Activated T-helper 17 cell treated with anti-CD3 and anti-CD28 coated beads, Interleukin-2, amount 50 U/mL, for 72 hours (primary cell): ENCODE measurements at places on chromosomes 1 and 21.

GRCh38 chr21:29504751-29505321 lies 206.1 kb downstream of the BACH1 start:
- ATAC-seq, result no peak

GRCh38 chr1:58566339-58566738 lies 10.7 kb downstream of the TACSTD2 start:
- no peak for ATAC-seq

- no peak for ATAC-seq
Observed at GRCh38 chr1:150836129-150836773, 28.2 kb upstream of the CTSK start.

- ATAC-seq, result peak; percentile 18
Observed at GRCh38 chr1:245656189-245656717, 501.5 kb downstream of the KIF26B start.

DNA sequence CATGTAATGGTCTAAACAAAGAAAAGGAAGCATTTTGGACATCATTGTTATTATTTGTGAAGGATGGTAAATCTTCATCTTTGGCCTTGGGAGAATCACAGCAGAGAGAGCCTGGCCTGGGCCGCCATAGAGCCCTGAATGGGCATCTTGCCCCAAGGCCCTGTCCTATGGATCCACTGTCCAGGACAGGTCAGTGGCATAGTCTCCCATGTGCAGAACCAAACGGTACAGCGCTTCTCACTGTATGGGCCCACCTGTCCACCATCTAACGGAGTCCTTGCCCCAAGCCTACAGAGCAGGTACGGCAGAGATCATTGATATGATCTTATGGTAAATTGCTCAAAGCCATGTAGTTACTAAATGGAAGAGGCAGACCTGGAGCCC lies 185.7 kb downstream of the FOXD2 start:
- no peak for ATAC-seq

DNA sequence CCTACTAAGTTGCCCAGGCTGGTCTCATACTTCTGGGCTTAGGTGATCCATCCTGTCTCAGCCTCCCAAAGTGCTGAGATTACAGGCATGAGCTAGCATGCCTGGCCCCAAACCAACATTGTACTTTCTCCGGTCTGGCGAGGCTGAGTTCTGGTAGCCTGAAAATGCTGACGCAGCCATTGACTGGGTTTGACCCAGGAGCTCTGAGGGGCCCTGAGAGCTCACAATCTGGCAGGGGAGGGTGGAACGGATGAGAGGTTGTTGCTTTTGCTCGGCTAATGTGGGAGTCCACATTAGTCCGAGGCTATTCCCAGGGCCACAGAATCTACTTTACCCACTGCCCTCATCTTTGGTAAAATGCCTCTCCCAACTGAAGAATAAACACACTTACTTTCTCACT lies 35.1 kb upstream of the PARP1 start:
- ATAC-seq, result no peak

- peak; percentile 59 for ATAC-seq
Observed at GRCh38 chr1:63592536-63593302, 492 bp upstream of the PGM1 start.

GRCh38 chr21:18157406-18157805 lies 87.2 kb upstream of the CHODL start:
- ATAC-seq, result no peak

DNA sequence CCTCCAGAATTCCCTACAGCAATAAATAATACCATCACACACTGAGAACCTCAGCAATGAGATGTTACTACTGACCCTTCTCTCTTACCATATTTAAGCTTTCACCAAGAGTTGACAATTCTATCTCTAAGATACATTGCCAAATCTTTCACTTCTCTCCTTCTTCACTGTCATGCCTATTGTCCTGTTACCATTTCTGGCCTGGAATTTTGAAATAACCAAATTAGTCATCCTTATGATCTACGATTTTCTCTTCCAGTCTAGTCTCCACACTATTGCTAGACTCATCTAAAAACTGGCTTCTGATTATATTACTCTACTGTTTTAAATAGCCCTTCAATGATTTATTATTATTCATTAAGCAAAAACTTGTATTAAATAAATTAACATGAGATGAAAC lies 656.1 kb upstream of the ADGRL4 start:
- ATAC-seq, result no peak

- no peak for ATAC-seq
Observed at GRCh38 chr1:230120289-230120920, 53.4 kb downstream of the GALNT2 start.

GRCh38 chr1:183845681-183846080 lies 40.8 kb downstream of the RGL1 start:
- ATAC-seq, result no peak

- ATAC-seq, result no peak
Observed at GRCh38 chr1:201660931-201661822, 122.2 kb downstream of the NAV1 start.

- no peak for ATAC-seq
Observed at GRCh38 chr1:214349008-214349407, 68.0 kb downstream of the SMYD2 start.

DNA sequence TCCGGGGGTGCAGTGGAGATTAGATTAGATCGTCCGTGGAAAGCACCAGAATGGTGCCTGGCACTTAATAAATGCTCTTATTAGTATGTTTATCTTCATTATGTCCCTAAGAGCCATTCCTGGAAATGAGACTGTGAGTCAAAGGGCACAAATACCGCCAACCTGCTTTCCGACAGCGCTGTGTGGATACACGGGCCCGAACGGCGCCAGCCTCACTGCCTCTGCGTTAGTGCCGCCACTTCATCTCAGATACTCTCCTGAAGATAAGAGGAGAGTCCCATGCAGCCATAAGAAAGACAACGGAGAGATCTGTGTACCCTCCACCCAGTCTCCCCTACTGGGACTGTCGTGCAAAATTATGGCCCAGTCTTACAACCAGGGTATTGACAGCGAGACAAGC lies 22.0 kb downstream of the PDE9A start:
- no peak for ATAC-seq

DNA sequence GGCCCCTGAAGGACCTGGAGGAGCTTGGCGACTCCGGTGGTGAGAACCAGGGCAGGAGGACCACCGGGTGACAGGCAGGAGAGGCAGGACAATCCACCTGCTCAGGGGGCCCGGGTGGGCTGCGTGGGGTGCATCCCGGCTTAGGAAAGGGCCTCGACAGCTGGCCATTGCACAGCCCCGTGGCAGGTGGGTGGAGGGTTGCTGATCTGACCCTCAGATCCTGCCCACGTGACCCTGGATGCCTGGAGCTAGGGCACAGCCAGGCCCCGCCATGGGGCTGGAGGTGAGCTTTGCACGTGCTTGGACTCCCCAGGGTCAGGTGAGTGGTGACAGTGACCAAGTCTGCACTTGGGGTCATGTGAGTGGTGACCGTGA lies 35.5 kb upstream of the SLC19A1 start:
- ATAC-seq, result no peak

GRCh38 chr1:115220340-115221270 lies 117.4 kb downstream of the NGF start:
- no peak for ATAC-seq

DNA sequence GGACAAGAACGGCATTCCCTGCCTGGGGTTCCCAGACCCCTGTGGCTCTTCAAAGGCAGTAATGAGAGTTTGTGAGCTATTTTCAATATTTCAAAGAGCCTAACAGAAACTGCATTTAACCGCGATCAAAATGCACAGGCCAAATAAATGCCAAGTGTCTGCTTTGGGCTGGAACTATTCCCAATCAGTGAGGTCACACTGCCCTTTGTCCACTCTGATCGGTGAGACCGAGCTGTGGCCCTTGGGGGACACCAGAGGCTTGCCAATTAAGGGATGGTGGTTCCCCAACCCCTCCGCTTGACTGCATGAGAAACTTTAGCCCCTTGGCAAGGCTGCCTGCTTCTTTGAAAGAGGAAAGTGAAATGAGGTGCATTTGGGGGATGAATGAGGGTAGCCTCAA lies 20.3 kb downstream of the CSMD2 start:
- no peak for ATAC-seq

DNA sequence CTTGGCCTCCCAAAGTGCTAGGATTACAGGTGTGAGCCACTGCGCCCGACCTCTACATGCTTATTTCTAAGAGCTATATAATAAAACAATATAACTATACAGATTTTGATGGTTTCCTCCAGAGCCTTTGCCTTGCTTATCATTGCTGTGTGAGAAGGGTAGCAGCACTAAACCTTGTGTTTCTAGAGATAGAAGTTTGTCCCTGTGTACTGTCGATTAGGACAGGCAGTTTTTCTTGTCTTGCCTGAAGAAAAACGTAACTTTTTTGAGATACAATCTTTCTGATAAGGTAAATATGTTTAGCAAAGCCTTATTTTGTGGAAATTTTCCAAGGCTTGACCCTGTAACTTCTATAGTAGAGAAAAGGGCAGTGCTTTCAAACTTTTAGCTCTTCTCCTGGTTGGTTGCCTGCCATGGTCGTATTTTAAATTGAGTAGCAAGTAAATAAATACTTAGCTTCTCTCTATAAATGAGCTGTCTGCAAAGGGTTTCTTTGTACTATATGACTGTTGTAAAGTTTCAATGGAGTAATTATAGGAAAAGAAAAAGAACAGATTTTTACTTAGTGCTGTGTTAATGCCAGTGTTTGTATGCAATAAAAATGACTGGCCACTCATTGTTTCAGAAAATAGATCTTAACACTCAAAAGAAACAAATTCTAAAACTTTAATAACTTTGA lies 86.4 kb upstream of the CACYBP start:
- peak; percentile 53 for ATAC-seq

GRCh38 chr1:23875382-23875781 lies 7.3 kb upstream of the FUCA1 start:
- no peak for ATAC-seq

DNA sequence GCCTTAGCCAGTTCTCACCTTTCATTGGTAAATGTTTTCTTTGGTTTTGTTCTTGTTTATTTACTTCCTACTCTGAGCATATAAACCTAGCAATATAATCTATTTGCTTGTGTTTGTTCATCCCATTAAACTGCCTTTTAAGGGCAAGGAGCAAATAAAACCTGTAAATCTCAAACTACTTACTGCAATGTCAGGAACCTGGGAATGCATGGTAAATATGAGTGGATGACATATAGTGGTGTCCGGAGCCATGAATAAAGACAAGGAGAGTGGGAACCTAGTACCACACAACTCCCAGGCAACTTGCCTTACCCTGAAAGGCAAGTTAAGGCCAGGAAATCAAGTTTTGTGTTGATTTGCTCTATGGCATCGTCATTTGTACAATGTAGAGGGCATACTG lies 1133.7 kb upstream of the NCAM2 start:
- no peak for ATAC-seq

DNA sequence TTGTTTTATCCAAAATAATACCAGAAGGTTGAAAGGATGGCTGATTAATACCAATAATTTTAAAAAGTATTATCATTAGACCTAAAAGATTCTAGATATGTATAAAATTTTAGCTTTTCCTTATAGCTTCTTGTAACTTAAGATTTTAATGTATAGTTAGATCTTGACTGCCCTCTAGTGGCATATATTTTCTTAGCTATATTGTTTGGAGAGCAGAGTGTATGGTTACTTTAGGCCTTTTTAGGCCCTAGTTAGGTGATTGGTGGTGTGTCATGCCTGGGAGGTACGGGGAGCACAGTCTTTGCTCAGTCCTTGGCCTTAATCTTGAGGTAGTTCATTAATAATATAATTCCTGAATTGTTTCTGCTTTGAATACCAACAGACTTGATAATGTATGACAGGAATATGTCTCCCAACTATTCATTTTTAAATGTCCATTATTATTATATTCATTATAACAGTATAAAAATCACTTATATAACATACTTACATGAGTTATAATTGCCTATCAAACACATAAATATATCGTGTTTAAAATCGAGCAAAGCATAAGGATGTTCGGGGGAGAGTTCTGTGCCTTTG lies 328.4 kb downstream of the ZP4 start:
- peak; percentile 63 for ATAC-seq

DNA sequence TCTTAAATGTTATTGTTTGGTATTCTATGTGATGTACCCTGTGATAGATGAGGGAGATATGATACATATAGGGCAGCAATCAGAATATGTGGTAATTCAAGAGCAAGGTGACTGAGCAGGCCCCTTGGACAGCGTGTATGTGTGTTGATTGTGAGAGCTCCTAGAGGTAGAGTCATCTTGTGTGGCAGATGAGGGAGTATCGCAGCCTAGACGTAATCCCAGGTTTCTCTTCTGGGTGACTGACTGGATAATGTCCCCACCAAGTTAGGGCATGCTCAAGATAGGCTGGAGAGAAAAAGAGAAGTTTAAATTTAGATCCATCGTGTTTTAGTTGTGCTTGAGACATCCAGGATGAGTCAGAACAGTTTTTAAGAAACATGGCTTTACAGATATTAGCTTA lies 185.3 kb downstream of the ZP4 start:
- no peak for ATAC-seq

DNA sequence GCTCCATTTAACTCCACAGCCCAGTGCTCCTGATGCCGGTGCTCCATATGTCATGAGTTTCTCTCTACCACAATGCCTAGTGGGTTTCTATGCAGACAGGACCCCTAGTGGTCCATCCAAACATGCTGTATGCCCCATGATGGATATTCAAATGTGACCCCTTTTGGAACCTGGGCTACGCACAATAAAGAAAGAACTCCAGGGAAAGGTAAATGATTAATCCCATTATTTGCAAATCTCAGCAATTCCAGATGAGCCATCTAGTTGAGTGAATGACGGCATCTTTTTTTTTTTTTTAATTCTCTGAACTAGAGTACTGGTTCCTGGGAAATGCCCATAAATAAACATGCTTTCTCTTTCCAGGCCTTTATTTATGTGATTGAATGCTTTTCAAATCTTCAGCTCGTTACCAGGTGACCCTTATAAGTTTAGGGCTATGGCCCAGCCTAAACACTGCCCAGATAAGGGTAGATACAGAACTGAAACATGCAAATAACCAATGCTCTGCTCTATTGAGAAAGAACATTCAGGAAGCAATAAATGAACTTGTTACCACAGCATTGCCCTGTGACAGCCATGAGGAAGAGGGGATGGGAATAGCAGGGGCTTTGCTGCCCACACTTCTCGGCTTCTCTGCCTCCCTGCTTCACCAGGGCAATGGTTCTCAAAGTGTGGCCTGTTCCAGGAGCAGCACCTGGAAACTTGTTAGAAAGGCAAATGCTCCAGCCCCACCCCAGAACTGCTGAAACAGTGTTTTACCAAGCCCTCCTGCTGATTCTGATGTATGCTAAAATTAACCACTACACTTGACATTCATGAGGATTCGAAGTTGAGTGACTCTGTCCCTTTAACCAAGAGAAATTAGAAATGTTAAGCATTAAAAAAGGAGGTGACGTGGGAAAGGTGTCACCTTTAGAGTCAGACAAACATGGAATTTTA lies 151.7 kb downstream of the SEC16B start:
- no peak for ATAC-seq

GRCh38 chr1:30757352-30758120 lies at the start of gene LAPTM5:
TSS of gene LAPTM5 (minus strand) at chr1:30757774. CDS start at chr1:30757745, 29 bp downstream.
- peak; percentile 55 for ATAC-seq

GRCh38 chr21:29025328-29025713 lies 853 bp downstream of the USP16 start:
- ATAC-seq, result peak; percentile 20

DNA sequence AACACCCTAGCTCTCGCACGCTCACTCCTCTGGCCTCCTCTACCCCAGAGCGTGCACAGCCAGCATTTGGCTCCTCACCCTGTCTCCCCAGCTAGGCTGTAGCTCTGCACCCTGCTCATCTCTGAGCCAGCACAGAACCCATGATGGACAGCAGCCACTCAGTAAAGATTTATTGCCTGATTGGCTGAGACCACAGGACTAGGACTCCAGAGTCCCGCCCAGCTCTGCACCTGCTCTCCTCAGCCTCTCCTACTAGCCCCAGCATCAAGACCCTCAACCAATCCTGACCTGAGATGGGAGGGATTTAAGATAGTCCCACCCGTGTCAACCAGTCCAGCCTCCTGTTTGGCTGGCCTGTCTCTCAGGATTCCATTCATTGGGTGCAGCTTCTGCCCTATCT lies 9.3 kb downstream of the C1QB start:
- ATAC-seq, result no peak

- ATAC-seq, result no peak
Observed at GRCh38 chr1:162310337-162310736, 66.3 kb downstream of the SPATA46 start.
